Cardiac muscle cell (in vitro differentiated cells and primary cell): ENCODE measurements at places on chromosomes 3 and 15. TPM values are rescaled to one million over a fixed set of nuclear protein-coding genes. Genes with fewer than 3 reads are reported as not detected.

LRRC34 gene
- total RNA-seq = 4.4 and 6.8 TPM in 2 replicates

LXN gene
- total RNA-seq = 9.8 and 12.8 TPM in 2 replicates

DAZL gene
- not detected in 2 replicates for total RNA-seq

RPLP1 gene
- 303 and 361 TPM in 2 replicates for total RNA-seq

LMCD1 gene
- total RNA-seq = 27.7 and 33.0 TPM in 2 replicates

SERPINI2 gene
- 0.57 TPM in 1 of 2 replicates, not detected in the other for total RNA-seq

TMEM212 gene
- total RNA-seq = not detected in 2 replicates

DNA sequence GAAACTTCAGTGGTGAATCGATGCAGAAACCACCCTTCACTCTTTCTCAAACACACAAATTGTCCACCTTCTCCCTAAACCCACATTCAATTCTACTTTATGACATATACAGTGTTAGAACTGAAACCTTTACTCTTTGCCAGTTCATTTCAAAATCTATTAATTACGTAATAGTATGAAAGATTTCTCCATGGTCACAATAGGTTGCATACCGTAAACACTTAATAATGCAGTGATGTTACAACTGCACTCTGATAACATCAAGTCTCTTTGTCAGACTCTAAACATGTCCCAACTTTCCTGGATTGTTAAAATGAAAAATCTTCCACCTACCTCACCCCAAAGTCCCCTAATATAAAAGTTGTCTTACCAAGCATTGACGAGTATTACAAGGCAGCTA lies 111.8 kb upstream of the PROK2 start:
- no peak for DNase-seq

DNA sequence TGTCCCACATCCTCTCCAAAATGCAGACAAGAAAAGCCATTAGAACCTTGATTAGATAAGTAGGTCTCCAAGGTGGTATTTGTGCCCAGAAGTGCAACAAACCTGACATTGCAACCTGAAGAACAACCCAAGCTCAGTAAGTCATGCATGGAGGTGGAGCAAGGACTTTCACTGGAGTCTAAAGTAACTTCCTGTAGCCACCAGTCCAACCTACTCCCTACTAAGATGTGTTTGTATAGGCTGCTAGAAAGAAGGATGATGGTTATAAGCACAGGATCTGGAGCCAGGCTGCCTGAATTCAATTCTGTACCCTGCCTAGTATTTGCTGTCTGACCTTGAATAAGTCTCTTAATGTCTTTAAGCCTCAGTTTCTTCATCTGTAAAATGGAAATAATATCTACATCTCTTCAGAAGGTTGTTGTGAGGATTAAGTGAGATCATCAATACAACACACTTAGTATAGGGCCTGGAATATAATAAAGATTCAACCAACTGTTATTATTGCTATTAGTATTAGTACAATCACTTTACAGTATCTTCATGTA lies 32.3 kb downstream of the HDC start:
- no peak for DNase-seq

DNA sequence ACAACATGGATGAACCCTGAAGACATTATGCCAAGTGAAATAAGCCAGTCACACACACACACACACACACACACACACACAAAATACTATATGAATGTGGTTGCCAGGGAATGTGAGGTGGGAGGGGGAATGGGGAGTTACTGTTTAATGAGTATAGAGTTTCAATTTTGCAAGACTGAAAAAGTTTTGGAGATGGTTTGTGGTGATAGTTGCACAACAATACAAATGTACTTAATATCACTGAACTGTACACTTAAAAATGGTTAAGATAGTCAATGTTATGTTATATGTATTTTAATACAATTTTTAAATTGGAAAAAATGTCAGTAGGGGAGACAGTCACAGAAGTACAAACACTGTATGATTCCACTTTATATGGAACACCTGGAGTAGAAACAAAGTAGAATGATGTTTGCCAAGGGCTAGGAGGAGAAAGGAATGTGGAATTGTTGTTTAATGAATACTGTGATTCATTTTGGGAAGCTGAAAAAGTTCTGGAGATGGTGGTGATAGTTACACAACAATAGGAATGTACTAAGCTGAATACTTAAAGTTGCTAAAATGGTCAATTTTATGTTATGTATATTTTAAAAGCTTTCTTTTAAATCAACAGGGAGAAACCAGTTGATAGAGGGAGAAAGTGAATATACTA lies 76.6 kb downstream of the RPL39L start:
- peak; percentile 93 for DNase-seq

- DNase-seq = peak; percentile 62
Observed at GRCh38 chr3:186976837-186977750, 46.8 kb downstream of the ST6GAL1 start.

GRCh38 chr3:54917862-54918261 lies 10.0 kb downstream of the LRTM1 start:
- DNase-seq = no peak

- no peak for DNase-seq
Observed at GRCh38 chr15:84836844-84837243, 19.7 kb downstream of the ALPK3 start.

GRCh38 chr3:16365491-16366128 lies 100.6 kb downstream of the OXNAD1 start:
- no peak for DNase-seq

- peak; percentile 95 for DNase-seq
Observed at GRCh38 chr15:101451266-101451799, 38.2 kb downstream of the PCSK6 start.
